ENCODE measurements at places on chromosomes 4 and X. TPM values are rescaled to one million over a fixed set of nuclear protein-coding genes. Genes with fewer than 3 reads are reported as not detected.
A peak's percentile ranks its signal among the peaks of the same experiment; 100 is the strongest.

DNA sequence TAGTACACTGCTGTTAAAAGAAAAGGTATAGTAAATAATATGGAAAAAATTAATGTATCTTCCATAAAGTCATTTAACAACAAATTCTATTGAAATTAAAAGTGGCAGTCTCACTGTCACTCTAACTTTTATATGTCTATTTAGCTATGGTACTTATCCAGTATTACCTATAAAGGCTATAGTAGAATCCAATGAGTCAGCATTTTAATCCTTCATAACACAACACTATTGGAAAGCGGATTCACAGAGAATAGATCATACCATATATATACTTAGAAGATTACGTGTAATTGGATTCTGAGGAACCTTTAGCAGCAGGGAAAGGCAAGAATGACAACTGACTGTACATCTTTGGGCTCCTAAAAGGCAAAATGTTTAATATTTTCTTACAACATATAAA is 1942.6 kb downstream of the PCDH7 start:
- no peaks in the 10 kb centered on the region for H3K36me3 ChIP-seq
- no peaks in the 10 kb centered on the region for H3K4me1 ChIP-seq
- H3K27ac ChIP-seq = no peak overlapping the region
- no peak for DNase-seq
- no peaks in the 10 kb centered on the region for H3K27me3 ChIP-seq

STARD8 gene
- 6.6 TPM for total RNA-seq

GRCh38 chr4:139735381-139736273 is 70.0 kb downstream of the MGST2 start:
- no peak for DNase-seq
- no peaks in the 10 kb centered on the region for H3K36me3 ChIP-seq
- peaks cover 27% of the 10 kb centered on the region for H3K4me1 ChIP-seq
- no peaks in the 10 kb centered on the region for H3K27me3 ChIP-seq

DNA sequence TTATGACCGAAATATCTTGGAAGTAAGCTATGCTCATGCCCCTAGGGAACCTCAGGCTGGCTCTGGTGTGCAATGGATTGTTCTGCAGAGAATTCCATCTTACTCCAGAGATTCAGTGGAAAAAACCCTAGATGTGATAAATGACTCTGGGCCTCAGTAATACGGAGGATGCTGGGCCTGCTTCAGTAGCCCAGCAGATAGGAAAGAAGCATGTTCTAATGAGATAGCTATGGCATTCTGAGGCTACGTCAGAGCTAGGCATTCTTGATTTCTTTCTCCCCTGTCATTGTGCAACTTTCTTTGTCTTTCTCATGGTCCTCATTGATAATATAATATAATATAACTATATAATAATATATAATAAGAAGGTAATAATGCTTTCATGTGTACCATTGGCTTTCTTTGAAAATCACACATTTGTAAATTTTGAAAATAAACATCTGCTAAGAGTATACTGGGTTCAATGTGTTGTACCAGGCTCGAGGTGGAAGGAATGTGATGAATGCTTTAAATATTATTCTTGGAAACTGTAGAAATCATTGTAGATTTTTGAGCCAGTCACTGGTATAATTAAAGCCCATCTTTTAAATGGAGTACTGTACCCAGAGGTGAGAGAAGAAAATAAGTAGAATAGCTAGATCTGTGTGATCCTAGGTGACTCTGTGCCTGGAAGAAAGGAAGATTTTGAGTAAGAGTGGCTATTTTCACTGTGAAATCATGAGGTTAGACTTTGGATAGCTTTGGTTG is 152.0 kb downstream of the IL15 start:
- H3K36me3 ChIP-seq = no peaks in the 10 kb centered on the region
- H3K4me1 ChIP-seq = no peaks in the 10 kb centered on the region
- no peak for DNase-seq
- H3K27ac ChIP-seq = no peak overlapping the region

DNA sequence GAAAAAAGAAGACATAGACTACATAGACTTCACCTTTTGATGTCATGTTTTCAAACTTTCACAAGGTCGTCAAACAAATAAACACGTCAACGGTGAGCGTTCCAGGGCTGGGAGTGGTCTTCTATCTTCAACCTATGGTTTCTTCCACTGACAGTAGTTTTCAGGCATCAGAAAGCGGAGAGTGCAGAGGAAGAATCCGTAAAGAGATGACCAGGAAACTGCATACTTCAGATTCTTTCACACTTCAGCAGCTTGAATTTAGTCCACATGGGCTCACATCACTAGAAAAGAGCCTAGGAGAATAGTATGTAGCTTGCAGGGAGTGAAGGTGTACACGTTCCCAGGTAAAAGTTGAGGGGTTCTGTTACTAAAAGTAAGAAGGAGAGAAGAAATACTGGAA is 58.5 kb downstream of the NPY1R start:
- no peaks in the 10 kb centered on the region for H3K27me3 ChIP-seq
- no peak for DNase-seq
- H3K4me1 ChIP-seq = no peaks in the 10 kb centered on the region

DNA sequence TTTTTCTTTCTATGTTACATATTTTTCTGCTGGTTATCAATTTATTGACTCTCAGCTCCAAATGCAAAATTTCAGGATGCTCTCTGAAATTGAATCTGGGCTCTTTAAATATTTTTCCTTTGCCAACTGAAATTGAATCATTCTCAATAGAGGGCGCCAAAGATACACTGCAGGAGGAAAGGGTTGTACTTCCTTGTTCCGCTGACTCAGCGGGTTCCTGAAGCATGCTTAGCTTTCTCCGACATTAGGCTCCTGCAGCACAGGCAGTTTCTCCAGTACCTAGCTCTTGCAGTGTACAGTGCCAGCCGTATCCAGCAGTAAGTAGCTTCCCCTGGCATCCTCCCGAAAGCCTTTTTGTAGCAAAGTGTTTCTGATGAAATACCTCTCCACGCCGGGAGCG is 28.8 kb upstream of the CFAP47 start:
- no peaks in the 10 kb centered on the region for H3K36me3 ChIP-seq
- DNase-seq = no peak
- H3K27me3 ChIP-seq = no peaks in the 10 kb centered on the region
- no peaks in the 10 kb centered on the region for H3K4me1 ChIP-seq
- H3K27ac ChIP-seq = no peak overlapping the region

GRCh38 chr4:74297539-74297938 is 10.7 kb upstream of the EPGN start:
- no peaks in the 10 kb centered on the region for H3K27me3 ChIP-seq
- no peaks in the 10 kb centered on the region for H3K4me1 ChIP-seq
- no peak overlapping the region for H3K4me3 ChIP-seq
- DNase-seq = no peak
- no peak overlapping the region for H3K27ac ChIP-seq

GRCh38 chr4:87313756-87314155 is 8.9 kb downstream of the HSD17B13 start:
- no peaks in the 10 kb centered on the region for H3K27me3 ChIP-seq
- H3K4me1 ChIP-seq = peaks cover 4% of the 10 kb centered on the region
- no peak for DNase-seq
- no peaks in the 10 kb centered on the region for H3K36me3 ChIP-seq
- H3K4me3 ChIP-seq = no peak overlapping the region
- no peak overlapping the region for H3K27ac ChIP-seq

MAP9 gene
- 0.71 TPM for total RNA-seq

DNA sequence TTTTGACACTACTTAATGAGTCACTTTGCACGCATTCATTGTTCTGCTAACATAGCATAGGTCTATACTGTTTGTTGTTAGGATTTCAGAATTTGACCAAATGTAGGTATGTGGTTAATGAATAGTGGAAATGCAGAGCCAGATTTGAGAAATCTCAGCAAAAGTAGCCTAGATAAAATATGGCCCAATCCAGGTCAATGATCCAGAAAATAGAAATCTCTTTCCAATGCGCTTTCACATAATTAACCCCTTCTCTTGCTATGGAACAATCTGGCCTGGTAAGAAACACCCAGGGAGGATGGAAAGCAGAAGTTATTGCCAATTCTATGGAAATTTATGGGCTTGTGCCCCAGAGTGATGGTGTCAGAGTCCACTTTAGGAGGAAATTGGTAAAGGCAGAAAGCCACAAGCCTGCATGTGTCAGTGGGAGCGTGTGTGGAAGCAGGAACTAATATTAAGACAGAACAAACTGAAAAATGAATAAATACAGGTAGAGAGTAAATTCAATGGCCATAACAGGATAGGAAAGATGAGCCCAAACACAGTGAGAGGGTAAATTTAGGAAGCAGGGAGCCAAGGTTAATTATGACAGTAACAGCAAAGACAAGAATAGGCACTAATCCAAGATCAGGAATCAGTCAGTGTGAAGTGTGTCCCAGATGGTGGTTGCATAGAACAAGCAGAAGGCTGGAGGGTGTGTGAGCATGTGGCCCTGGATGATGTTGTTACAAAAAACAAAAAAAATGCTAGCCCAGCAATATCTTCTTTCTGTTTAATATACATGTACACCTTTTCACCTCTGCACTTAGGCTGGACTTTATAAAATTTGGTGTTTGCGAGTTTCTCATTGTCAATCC is 102.9 kb downstream of the SYTL5 start:
- no peaks in the 10 kb centered on the region for H3K36me3 ChIP-seq
- DNase-seq = no peak
- no peak overlapping the region for H3K27ac ChIP-seq

NDST4 gene
- not detected for total RNA-seq

GRCh38 chr4:74320559-74321118 is 12.4 kb downstream of the EPGN start:
- DNase-seq = no peak
- H3K27ac ChIP-seq = no peak overlapping the region
- H3K27me3 ChIP-seq = no peaks in the 10 kb centered on the region

DNA sequence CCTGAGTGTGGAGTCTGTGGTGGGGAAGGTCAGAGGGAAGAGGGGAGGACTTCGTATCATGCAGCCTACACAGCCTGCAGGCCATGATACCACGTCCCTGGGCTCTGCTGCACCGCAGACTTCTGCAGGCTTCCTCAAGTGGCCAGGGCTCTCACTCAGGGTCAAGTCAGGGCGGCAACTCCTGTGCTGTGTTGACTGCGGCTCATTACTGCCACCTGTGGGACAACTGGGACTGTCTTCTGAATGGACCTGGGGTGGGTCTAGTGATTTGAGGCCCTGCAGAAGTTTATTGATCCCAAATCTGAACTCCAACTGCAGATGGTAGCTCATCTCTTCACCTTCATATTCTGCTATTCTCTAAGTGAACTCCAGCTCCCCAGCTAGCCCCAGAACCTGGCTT is 167.1 kb downstream of the NSUN7 start:
- H3K4me3 ChIP-seq = no peak overlapping the region
- H3K36me3 ChIP-seq = no peaks in the 10 kb centered on the region
- H3K4me1 ChIP-seq = peaks cover 37% of the 10 kb centered on the region
- H3K27me3 ChIP-seq = no peaks in the 10 kb centered on the region
- peak; percentile 69 for DNase-seq

GRCh38 chr4:70627620-70628019 is 924 bp upstream of the ENAM start:
- H3K36me3 ChIP-seq = no peaks in the 10 kb centered on the region
- DNase-seq = no peak
- no peaks in the 10 kb centered on the region for H3K27me3 ChIP-seq
- H3K27ac ChIP-seq = no peak overlapping the region
- no peak overlapping the region for H3K4me3 ChIP-seq

DNA sequence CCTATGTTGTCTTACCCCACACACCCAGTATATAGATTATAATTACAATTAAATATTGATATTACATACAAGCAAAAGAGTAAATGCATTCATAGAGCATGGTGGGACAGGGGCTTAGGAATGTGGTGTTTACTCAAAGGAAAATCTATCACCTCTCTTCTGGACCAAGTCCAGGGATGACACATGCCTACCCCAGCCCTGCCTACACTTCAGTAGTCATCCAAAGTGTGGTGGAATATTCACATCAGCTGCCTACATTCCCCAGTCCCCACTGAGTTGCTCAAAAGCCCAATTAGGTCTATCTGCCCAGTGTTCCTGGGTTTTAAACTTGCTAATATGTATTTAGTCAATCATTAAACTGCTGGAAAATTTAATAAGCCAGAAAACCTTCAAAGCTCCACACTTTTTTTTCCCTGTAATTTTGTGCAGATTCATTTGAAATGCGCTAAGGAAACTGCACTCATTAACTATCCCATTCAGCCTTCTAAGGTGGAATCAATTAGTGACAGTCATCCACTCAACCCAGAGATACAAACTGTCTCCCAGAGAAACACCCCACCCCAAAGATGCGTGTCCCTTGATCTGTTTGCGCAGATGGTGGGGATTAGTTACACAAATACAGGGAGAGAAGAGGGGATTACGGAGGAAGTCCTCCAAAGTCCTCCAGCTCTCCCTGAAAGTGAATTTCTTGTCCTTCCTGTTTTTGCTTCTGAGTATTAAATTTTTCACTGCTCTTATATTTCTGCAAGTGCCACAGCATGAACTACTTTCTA is 91.7 kb upstream of the KDR start:
- no peaks in the 10 kb centered on the region for H3K4me1 ChIP-seq
- H3K36me3 ChIP-seq = no peaks in the 10 kb centered on the region
- DNase-seq = no peak
- H3K27me3 ChIP-seq = no peaks in the 10 kb centered on the region
- no peak overlapping the region for H3K4me3 ChIP-seq

DNA sequence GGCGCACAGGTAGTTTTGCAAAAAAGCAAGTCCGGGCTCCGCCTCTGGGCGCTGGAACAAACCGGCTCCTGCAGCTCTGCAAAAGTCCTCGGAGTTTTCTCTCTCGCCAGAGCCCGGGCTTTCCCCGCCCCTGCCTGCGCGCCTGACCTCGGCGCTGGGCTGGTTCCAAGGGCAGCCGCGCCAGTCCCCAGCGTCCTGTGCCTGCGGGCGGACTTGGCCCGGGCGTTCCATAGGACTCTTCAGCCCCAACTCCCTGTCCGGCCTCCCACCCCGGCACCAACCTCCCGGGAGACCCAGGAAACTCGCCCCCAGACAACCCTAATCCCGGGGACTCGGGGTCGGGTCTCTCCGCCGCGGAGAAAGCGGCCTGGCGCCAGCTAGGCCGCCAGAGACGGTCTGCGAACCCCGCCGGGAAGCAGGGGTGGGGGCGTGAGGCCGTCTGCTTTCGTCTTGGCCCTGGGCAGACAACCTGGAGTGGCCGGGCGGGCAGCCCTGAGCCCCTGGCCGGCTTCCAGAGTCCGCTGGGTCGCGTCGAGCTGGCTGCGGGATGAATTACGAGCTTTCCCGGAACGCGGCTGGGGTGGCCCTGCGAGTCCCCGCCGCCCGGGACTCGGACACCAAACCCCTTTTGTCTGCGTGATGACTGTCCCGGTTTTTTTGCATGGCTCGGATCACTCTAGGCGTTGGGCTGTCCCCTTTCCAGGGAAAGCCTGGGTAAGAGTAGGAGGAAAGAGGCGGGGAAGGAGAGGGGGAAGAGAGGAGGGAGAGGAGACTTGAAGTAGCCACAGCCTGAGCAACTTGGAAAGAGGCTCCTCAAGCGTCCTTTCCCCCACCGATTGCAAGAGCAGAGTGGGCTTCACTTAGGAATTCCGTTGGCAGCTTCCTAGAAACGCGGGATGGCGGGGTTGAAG is 916 bp downstream of the MXRA5 start:
- H3K27ac ChIP-seq = no peak overlapping the region
- H3K4me1 ChIP-seq = no peaks in the 10 kb centered on the region
- H3K4me3 ChIP-seq = peak overlapping the region; percentile 24
- no peak for DNase-seq
- H3K36me3 ChIP-seq = no peaks in the 10 kb centered on the region

INPP4B gene
- 23.6 TPM for total RNA-seq
